ENCODE measurements at places on chromosomes 2 and 18.

- no peak for DNase-seq
Measured at GRCh38 chr2:226427538-226428307, 371.9 kb downstream of the IRS1 start.

DNA sequence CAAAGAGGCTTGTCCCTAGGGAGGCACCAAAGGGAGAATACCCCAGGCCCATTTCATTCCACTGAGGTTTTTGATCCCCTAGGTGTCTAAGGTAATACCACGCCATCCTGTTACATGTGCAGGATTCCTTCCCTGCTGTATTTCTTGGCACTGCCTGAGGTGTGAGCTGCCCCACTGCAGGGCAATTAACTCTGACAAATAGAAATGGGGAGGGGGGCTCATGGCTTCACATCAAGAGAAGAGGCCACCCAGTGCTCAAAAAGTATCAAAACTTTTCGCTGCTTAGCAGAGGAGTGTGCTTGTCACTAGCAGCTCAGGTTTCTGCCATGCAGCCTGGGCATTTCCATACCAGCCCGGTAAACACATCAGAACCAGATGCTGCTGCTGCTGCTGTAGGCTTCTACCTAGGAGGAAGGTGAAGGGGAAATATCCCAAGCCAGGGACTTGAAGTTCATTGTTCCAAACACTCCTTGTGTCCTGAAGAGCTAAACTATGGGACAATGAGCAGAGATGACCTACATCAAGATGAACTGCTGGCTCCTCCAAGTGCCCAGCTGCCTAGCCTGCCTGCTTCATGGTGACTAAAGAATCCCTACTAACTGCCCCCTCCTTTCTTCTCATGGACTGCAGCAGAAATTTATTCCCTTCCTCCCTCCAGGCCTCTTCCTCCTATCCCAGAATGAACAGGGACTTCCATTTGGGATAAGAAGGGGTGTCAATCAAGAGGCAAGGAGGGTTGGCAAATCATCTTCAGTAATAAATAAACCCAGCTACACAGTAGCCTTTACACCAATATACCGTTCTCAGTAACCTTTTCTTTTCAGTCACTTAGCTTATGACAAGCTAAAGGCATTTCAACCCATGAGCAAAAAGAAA lies 16.4 kb downstream of the POU3F3 start:
- peak; percentile 32 for DNase-seq

- DNase-seq, result no peak
Measured at GRCh38 chr2:42142547-42143184, 26.5 kb upstream of the EML4 start.

GRCh38 chr2:166628478-166629136 lies 134.6 kb upstream of the SCN7A start:
- DNase-seq, result no peak

- no peak for DNase-seq
Measured at GRCh38 chr18:35941299-35941698, 31.2 kb upstream of the RMP24 start.

GRCh38 chr18:46340716-46341115 lies 236.5 kb downstream of the HAUS1 start:
- DNase-seq, result no peak

- peak; percentile 51 for DNase-seq
Measured at GRCh38 chr2:7627583-7627982, 710.4 kb downstream of the RNF144A start.

DNA sequence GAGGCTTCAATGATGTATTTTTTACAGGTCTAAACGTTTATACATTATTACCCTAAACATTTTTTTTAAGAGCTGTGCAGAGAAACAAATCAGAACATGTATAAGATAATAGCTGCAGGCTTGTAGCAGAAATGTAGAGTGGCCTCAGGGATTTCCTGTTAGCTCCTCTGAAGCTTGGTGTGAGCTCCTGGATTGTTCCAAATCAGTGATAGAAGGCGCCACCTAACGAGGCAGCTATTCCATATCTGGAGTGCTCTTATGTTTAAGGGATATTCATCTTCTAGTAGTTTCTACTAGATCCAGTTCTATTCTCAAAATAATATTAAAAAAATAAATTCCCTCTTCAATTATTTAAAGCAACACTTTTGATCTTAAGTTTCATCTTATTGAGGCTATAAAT lies 93.1 kb downstream of the LRP1B start:
- DNase-seq, result peak; percentile 12

DNA sequence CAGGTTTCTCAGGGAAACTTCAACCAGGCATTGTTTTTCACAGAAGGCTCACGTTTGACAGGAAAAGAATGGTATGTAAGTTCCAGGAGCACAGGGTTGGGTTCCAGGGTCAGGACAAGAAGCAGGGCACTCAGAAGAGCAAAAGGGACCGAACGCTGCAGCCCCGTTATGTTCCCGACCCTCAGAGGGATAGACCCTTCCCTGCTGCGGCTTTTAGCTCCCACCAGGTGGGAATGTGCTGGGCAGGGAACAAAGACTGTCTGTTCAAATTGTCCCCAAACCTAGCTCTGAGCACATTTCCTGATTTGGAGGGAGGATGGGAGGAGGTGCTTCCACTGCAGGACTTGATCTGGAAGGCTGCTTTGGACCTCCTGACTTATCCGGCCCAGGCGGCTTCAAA lies 130.1 kb downstream of the RAB3GAP1 start:
- no peak for DNase-seq

- no peak for DNase-seq
Measured at GRCh38 chr18:9907867-9908266, 5.9 kb upstream of the VAPA start.

Measured in Ammon's horn (tissue), 1 donor.